Activated CD4-positive, alpha-beta T cell treated with anti-CD3 and anti-CD28 coated beads, Interleukin-10, Interleukin-2, amounts not matched to agents 100 ng/mL and 50 ng/mL, durations not matched to agents 16 hours and 8 hours (primary cell): ENCODE measurements at places on chromosomes 4 and X.

DNA sequence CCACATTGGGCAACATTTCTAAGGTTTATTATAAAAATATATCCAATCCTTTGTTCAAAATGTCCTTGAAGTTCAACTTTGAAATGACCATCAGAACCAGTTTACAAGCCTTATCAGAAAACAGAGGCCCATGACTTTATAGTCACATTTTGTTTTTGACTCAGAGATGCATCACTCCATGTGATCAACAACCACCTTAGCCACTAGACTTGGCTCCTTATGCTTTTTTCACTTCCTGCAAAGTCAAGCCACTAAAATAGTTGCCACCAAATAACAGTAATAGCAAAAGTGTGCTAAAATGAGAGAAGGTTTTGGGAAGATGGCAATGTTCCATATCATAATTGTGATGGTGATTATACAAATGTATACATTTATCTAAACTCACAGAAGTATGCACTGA lies 181.7 kb downstream of the MAML3 start:
- DNase-seq = peak; percentile 43

GRCh38 chr4:19580095-19580494 lies 671.6 kb upstream of the SLIT2 start:
- DNase-seq = no peak

GRCh38 chr4:176340871-176341685 lies 21.3 kb downstream of the SPCS3 start:
- peak; percentile 14 for DNase-seq

DNA sequence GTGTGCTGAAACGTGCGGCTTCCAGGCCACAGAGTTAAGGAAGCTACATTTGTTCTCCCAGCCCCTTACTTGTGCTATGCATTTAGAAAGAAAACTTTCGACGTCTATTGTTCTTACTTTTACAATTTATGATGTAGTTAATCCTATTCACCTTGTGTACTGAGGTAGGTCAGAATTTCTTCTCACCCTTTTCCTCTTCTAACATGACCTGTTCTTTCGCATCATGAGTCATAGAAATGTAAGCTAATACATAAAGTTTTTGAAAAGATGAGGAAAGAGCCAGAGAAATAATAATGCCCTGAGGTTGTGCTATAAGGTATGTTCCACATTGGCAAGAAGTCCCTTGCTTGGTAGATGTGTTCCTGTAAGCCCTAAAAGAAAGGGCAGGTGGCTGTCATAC lies 298.3 kb downstream of the TRIML1 start:
- DNase-seq = no peak

DNA sequence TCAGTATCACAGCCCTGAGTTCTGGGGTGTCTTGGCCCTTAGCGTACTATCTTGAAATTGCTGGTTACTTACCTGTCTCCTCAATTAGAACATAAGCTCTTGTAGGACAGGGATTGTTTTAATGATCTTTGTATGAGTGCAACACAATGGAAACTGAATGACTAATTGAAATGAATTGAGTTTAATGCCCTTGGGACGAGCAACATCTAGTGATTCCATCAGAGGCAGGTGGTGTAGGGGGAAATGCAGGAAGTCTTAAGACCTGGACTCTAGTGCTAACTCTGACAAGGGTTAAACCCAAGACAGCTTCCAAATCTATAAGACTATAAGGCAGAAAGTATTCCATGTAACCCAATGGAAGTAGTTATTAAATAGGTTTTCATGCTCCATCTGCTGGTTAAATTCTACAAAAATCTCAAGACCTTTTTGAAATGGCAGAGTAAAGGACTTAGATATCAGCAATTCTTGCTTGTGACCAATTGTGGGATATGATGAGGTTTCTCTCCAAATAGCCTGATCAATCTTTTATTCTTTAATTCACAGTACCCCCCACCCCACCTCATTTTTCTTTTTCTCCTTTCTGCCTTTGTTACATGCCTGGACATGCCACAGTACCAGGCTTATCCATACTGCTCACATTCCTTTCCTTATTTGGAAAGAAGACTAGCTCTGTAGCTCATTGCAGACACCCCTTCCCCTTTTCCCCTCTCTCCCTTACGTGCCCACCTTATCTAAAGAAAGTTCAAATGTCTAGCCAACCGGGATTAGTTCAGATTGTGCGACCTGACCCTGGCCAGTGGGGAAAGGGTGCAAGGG lies 340.8 kb downstream of the PAPSS1 start:
- DNase-seq = no peak

- no peak for DNase-seq
Measured at GRCh38 chr4:123862812-123863211, 466.2 kb downstream of the SPRY1 start.
